ENCODE measurements at places on chromosomes 1 and 21. TPM values are rescaled to one million over a fixed set of nuclear protein-coding genes. Genes with fewer than 3 reads are reported as not detected.
A peak's percentile ranks its signal among the peaks of the same experiment; 100 is the strongest.

Gene CD164L2
- 0.03 TPM for polyA plus RNA-seq

DNA sequence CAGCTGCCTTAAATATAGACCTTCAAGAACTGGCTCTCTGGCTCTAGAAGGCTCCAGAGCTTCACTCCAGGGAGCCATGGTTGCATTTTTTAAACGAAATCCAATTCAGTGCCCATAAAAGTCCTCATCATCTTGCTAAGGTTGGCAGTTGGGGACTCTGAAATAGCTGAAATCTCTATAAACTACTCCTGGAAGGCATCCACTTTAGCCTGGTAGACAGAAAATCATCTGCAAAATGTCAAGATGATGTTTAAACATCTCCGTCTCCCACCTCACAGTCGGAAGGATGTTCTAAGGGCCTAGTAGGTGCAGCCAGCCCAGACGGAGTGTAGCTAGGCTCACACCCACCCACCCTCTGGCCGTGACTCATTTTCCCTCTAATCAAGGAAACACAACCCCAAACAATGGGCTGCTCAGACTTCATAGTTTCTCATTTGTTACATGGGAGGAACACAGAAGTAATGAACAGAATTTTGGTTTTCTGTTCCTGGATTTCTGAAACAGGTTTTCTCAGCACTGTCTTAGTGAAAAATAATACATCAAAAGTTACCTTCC is 235.4 kb upstream of the KAZN start:
- no peaks in the 10 kb centered on the region for H3K27me3 ChIP-seq
- no peak overlapping the region for H3K27ac ChIP-seq
- no peaks in the 10 kb centered on the region for H3K4me1 ChIP-seq
- H3K4me3 ChIP-seq = no peak overlapping the region
- no peak for DNase-seq

Gene FGR
- polyA plus RNA-seq = 1.6 TPM

DNA sequence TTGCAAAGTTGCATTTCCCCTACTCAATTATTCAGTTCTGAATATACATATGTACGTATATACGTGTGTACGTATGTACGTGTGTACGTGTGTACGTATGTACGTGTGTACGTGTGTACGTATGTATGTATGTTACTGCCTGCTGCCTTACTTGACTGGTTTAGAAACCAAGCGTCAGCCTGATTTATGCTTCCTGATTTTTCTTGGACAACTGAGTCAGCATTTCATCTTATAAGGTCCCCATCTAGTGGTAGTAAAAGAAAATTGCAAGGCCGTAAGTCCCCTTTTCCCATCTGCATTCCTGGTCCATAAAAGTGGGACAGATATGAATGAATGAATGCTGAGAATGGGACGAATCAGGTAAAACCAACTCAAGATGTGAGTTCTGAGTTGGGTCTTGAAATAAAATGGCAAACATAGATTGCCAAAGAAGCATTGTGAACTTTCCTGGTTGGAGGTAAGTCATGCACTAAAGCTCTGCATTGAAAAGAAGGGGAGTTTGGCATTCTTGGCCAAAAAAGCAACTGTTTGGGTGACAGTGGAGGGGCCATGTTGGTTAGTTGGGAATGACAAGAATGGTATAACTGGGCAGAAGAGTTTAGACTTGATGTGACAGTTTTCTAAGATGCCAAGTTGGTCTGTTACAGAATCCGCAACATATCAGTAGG is 76.4 kb upstream of the DNAH14 start:
- H3K36me3 ChIP-seq = no peaks in the 10 kb centered on the region
- H3K4me3 ChIP-seq = no peak overlapping the region
- H3K27me3 ChIP-seq = no peaks in the 10 kb centered on the region
- no peak overlapping the region for H3K27ac ChIP-seq

DNA sequence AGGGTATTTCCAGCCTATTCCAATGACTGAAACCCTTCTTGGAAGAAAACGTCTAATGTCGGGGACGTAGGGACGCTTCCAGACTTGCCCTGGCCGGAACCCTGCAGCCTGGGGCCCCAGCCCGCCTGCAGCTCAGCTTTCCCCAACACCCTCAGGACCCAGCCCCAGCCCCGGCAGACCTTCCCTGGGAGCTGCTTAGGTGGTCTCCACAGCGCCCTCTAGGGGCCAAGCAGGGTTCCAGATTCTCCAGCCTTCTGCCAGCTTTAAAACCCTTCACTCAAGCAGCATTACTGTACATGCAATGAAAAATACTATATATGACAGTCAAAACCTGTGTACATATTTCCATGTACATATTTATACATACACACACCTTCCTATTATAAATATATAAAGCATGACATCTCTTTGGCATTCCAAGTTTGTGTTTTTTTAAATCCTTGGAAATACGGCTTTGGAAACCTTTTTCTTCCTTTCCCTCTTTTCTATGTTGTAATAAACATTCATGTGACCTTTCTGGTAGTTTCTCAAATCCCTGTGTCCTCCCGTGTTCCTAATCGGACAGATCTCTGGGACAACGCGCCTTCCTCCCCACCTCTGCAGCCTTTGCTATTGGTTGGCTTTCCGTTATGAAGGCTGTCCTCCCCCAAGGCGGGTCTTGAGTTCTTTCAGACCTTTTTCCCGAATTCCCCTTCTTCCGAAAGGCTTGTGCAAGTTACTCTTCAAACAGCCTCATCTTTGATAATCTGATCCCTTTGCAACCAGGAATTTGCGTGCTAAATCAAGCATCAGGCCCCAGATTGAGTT is 60.3 kb downstream of the STUM start:
- H3K27ac ChIP-seq = no peak overlapping the region
- peaks cover 3% of the 10 kb centered on the region for H3K4me1 ChIP-seq
- H3K27me3 ChIP-seq = no peaks in the 10 kb centered on the region
- H3K4me3 ChIP-seq = no peak overlapping the region
- H3K36me3 ChIP-seq = no peaks in the 10 kb centered on the region
- DNase-seq = peak; percentile 78

Gene DCST1
- 0.10 TPM for polyA plus RNA-seq

- no peak for DNase-seq
- H3K27me3 ChIP-seq = peaks cover 6% of the 10 kb centered on the region
- H3K27ac ChIP-seq = no peak overlapping the region
Observed at GRCh38 chr1:38129473-38129872, 82.9 kb upstream of the POU3F1 start.

Gene AGO1
- polyA plus RNA-seq = 16.8 TPM

DNA sequence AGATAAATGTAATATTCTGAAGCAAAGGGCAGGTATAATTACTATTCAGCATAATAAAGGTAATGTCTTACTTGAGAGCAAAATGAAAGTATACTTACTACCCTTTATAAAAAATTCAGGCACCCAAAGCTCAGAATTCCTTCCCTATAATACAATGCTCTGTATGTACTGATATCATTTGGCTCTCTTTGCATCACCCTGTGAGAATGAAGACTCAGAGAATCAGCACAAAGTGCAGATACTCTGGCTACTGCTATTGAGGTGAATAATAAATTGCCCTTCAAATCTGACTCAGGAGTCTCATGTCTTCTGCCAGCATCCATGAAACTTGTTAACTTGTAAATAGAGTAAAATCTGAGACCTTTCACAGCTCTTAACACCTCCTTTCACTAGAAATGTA is 108.5 kb upstream of the KCTD3 start:
- H3K27me3 ChIP-seq = no peaks in the 10 kb centered on the region
- DNase-seq = no peak
- no peak overlapping the region for H3K27ac ChIP-seq
- H3K4me1 ChIP-seq = no peaks in the 10 kb centered on the region
- no peak overlapping the region for H3K4me3 ChIP-seq
- no peaks in the 10 kb centered on the region for H3K36me3 ChIP-seq

Gene WASF2
- polyA plus RNA-seq = 49.3 TPM

Gene SUSD4
- polyA plus RNA-seq = 1.5 TPM

Gene C1orf167
- polyA plus RNA-seq = 0.10 TPM

Gene CFH
- polyA plus RNA-seq = 0.89 TPM

Gene RCAN3
- 8.3 TPM for polyA plus RNA-seq

Gene ADAMTS4
- polyA plus RNA-seq = under 0.01 TPM

Gene GADD45A
- polyA plus RNA-seq = 36.9 TPM

DNA sequence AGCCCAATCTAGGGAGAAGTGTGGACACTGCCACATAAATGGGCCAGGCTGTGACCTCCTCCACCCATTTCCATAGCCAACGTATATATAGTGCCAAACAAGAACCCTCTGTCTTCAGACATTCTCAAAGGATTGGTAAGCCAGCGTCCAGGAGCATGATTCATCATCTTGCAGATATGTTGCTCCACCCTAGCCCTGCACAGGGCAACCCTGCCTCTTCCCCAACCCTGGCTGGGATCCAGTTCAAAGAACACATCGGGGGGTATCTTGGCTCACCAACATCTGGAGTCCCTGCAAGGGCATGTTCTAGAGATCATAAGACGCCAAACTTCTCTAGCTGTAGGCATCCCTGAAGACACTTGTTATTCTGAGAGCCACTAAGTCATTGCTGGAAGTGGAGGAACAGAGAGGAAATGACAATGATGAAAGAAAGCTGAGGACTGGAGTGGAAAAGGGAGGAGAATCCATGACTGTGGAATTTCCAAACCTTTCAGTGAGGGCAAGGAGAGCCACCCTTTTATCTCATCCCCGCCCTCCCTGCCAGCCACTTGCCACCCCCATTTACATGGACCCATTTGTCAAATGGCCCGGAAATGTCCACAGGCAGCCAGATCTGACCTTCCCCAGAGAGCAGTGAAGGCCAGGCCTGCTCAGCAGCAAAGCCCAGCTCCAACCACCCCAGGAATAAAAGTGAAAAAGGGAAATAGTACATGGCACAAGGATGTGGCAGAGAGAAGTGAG is 144.1 kb upstream of the CTTNBP2NL start:
- H3K36me3 ChIP-seq = no peaks in the 10 kb centered on the region
- no peak overlapping the region for H3K4me3 ChIP-seq
- DNase-seq = no peak
- H3K4me1 ChIP-seq = no peaks in the 10 kb centered on the region

Gene ADAMTSL4
- polyA plus RNA-seq = 16.1 TPM

Gene TP73
- 0.59 TPM for polyA plus RNA-seq

- no peak overlapping the region for H3K27ac ChIP-seq
- no peaks in the 10 kb centered on the region for H3K36me3 ChIP-seq
- H3K4me1 ChIP-seq = peaks cover 3% of the 10 kb centered on the region
- no peaks in the 10 kb centered on the region for H3K27me3 ChIP-seq
Observed at GRCh38 chr1:109822749-109823542, 59.2 kb upstream of the EPS8L3 start.

GRCh38 chr1:238450976-238451375 is 560.3 kb upstream of the ZP4 start:
- DNase-seq = no peak
- H3K4me3 ChIP-seq = no peak overlapping the region
- H3K36me3 ChIP-seq = no peaks in the 10 kb centered on the region
- H3K27me3 ChIP-seq = no peaks in the 10 kb centered on the region
- H3K4me1 ChIP-seq = no peaks in the 10 kb centered on the region
- no peak overlapping the region for H3K27ac ChIP-seq

- no peak overlapping the region for H3K4me3 ChIP-seq
- DNase-seq = no peak
- H3K4me1 ChIP-seq = peaks cover 8% of the 10 kb centered on the region
Observed at GRCh38 chr1:16608838-16609560, 4.4 kb downstream of the NBPF1 start.

GRCh38 chr21:29022166-29022565 is 2.3 kb upstream of the USP16 start:
- H3K4me3 ChIP-seq = no peak overlapping the region
- H3K27ac ChIP-seq = no peak overlapping the region
- H3K27me3 ChIP-seq = no peaks in the 10 kb centered on the region
- DNase-seq = no peak

DNA sequence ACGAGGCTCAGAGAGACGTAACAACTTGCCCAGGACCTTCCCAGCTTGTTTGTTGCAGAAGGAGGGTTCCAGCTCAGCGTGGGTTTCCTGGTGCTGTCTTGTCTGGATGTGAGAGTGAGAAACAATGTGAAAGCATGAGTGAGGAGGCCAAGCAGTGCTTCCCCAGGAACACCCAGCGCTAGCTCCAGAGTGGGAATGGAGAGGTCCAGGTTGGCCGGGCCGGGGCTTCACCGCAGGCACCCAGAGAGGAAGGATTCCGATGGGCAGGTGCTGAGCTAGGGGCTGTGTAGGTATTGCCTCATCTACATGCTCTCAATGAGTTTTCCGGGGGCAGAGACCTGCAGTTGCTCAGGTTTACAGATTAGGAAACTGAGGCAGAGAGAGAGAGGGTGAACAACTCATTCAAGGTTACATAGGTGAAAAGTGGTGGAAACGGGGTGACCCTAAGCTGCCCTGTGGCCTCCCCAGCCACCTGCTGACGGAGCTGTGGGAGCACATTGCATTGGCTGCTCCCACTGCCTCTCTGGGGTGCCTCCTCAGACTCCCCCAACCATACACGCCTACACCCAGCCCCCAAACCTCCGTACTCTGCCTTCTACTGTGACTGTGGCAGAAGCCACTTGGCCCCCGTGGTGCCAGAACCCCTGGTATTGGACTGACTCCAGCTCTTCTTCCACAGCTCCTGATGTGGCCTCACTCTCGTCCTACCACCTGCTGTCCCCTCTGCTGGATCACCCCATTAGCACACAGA is 51.2 kb downstream of the B3GALT5 start:
- no peak overlapping the region for H3K27ac ChIP-seq
- H3K27me3 ChIP-seq = no peaks in the 10 kb centered on the region
- peaks cover 9% of the 10 kb centered on the region for H3K36me3 ChIP-seq
- no peak overlapping the region for H3K4me3 ChIP-seq
- no peaks in the 10 kb centered on the region for H3K4me1 ChIP-seq

GRCh38 chr1:64850846-64851245 is 106.0 kb downstream of the RAVER2 start:
- no peak overlapping the region for H3K4me3 ChIP-seq
- no peak for DNase-seq
- H3K36me3 ChIP-seq = peaks cover 81% of the 10 kb centered on the region
- H3K4me1 ChIP-seq = no peaks in the 10 kb centered on the region

GRCh38 chr21:42120903-42121535 is 49.9 kb downstream of the UMODL1 start:
- H3K4me3 ChIP-seq = no peak overlapping the region
- H3K27ac ChIP-seq = no peak overlapping the region
- H3K27me3 ChIP-seq = no peaks in the 10 kb centered on the region
- no peak for DNase-seq

Gene HPDL
- 10.7 TPM for polyA plus RNA-seq

Gene ERVH48-1
- not detected for polyA plus RNA-seq

Gene RGS2
- 151 TPM for polyA plus RNA-seq
